ENCODE measurements at places on chromosomes 5 and 9.

DNA sequence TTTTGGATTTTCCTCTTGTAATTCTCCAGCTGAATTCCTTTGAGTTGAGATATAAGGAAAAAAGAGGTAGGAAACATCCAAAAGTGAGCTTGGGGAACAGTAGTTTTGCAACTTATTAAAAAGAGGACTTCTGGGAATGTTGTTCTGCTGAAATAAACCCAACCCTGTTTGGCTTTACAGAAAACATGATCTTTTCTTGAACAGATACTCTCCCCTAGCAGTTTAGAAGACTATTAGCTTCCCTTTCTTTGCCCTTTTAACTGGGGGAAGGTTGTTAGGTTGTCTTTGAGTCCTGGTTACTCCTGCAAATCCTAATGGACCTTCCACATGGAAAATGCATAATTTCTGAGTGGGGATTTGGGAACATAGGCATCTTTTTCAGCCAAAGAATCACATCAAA is 168.7 kb upstream of the RPS23 start:
- DNase-seq: no peak

GRCh38 chr5:78221964-78222451 is 72.5 kb downstream of the AP3B1 start:
- no peak for DNase-seq

DNA sequence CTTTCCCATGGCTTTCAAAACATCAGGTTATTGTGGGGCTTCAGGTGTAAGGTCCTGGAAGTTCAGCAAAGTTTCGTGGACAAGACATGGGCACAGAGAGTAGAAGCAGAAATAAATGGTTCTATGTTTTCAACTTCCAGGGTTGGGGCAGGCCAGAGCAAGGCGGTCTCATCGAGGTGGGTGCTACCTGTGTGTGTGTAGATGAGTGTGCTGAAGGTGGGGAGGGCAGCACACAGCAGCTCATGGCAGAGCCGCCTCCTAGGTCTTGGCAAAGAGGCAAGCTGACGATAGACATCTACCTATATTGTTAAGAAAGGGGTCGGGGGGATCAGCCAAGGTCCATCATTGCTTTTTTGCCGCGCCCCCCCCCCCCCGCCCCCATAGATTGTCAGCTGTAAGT is 3.8 kb downstream of the RAB24 start:
- DNase-seq: no peak

- DNase-seq: no peak
Observed at GRCh38 chr5:110909950-110910349, 161.6 kb upstream of the TSLP start.

- no peak for DNase-seq
Observed at GRCh38 chr5:109756543-109757185, 66.9 kb downstream of the MAN2A1 start.

DNA sequence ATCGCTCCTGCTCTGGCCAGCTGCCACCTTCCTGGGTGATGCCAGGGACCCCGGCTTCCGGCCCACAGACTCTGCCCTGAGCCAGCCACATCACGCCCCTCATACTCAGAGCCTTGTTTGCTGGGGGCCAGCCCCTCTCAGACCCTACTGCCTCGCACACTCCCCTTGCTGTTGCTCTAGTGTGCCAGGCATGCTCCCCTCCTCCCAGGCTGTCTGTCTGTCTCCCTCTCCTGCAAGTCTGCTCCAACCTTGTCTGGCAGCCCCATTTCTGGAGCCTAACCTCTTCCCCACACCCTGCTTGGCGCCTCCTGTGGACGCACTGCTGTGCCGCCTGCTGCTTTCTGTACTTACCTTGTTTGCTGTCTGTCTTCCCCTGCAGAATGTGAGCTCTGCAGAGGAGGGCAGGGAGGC is 184.7 kb downstream of the HSPA4 start:
- DNase-seq: no peak

DNA sequence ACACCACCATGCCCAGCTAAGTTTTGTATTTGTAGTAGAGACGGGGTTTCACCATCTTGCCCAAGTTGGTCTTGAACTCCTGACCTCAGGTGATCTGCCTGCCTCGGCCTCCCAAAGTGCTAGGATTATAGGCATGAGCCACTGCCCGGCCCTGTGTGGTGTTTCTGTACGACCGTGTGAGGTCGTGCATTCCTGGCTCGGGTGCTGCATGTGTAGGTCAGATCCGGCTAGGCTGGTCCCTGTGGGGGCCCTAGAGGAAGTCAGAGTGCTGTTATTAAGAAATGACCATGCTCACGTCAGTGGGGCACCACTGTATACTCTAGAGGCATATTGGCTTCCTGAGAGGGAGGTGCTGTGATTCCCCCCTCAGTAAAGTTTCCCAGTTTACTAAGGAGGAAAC is 13.7 kb downstream of the WNK2 start:
- DNase-seq: peak; percentile 15

GRCh38 chr9:124040186-124040931 is 28.8 kb downstream of the LHX2 start:
- DNase-seq: no peak

DNA sequence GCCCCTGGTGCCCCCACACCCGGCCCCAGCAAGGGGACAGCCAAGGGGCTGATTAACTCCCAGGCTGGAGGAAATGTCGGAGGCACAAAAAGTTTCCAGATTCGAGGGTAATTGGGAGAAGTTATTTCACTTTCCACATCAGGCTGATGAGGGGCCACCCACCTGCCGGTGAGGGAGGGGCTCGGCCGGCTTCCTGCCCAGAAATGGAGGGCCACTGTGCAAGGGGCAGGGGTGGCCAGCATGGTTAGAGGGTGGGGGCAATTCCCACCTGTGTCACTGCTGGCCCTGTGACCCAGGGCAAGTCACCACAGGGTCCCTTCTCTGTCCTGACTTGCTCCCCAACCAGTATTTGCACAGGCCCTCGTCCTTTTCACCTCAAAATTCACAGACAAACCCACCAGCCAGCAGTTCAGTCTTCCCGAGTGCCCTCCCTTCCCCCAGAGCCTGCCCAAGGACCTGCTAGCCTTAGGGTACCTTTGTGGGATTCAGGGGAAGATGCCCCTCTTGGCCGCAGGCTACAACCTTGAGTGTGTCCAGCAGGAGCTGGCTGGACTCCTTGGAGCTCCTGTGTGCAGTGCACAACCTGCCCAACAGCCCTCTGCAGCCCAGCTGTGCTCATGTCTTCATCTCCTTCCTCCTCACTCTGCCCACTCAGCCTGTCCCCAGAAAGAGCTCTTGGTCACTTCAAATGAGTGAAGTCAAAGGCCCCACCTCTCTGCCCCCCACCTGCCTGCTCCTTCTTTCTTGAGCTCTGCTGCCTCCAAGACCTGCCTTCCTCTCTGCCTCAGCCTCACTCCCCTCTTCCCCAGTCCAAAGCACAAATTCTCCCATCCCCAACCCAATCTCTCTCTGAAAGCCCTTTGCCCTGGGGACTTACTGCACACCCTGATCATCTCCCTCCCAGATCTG is 130.5 kb downstream of the BARX1 start:
- no peak for DNase-seq

DNA sequence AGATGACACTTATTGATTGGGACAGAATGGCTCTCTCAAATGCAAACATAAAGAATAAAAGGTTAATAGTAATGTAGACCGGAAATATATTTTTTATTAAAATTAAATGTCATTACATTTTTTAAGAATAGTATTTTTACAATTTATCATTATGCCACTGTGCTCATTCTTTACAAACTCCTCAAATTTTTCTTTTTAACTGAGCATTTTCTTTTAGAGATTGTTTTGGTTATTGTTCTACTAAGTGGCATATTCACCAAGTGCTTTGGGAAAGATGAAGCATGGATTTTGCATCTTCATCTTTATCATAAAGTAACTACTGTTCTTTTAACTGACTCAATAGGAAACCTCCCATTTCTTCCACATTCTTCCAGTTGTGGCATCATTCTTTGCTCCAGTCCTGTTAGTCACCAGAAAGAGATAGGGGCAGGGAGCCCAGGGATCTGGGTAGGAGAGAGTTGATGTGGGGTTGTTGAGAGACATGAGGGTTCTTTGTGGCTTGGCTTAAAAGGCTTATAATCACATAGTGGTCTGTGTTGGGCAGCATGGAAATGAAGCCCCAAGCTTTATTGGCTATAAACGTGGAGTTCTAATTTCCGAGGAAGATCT is 69.8 kb downstream of the SYK start:
- no peak for DNase-seq

- DNase-seq: no peak
Observed at GRCh38 chr9:33354651-33355211, 47.6 kb downstream of the AQP7 start.

DNA sequence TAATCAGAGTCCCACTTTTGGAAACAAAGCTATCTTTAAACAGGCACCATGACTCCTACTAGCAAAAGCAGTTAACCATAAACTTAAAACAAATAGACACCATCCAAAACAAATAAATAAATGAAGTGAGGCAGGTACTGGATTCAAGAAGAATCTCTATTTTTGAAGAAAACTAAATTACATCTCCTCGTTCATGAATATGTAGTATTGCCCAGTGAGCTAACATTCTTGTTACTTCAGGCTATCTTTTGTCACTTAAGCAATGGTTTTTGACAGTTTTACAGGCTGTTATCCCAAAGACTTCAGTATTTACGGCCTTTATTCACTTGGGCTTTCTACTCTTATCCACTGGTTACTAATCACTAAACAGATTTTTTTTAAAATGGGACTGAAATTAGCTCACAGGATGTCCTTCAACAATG is 242.5 kb downstream of the MLLT3 start:
- no peak for DNase-seq

DNA sequence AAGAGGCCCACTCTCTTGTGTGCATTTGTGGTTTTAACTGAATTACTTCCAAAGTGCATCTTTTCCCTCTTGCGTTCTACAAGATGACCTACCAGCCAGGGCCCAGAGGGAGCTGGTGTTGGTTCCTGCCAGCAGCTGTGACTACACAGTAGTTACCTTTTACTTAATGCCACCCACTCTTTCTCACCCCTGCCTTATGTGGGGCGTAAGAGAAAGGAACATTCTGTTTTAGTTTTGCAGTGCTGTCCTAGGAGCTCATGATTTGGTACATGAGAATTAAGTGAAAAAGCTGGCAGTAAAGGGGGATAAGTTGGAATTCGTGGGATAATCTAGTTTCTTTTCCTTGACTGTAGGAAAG is 45.4 kb downstream of the RCL1 start:
- DNase-seq: no peak

DNA sequence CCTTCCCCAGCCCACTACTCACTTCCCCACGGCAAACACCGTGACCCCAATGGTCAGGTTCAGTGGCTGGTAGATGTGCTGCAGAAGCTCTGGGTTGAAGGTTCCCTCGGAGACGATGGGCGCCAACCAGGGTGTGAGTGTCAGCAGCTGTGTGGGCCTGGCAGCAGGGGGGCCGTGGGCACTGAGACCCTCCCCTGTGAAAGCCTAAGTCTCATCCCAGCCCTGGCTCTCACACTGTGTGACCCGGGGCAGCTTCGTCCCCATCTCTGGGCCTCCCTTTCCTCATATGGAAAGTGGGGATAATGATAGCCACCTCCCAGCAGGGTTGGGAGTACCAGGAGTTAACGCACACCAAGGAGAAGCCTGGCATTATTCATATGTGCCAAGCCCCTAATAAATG is 8.6 kb downstream of the GBGT1 start:
- no peak for DNase-seq

GRCh38 chr9:88773627-88774244 is 217.5 kb upstream of the S1PR3 start:
- no peak for DNase-seq

DNA sequence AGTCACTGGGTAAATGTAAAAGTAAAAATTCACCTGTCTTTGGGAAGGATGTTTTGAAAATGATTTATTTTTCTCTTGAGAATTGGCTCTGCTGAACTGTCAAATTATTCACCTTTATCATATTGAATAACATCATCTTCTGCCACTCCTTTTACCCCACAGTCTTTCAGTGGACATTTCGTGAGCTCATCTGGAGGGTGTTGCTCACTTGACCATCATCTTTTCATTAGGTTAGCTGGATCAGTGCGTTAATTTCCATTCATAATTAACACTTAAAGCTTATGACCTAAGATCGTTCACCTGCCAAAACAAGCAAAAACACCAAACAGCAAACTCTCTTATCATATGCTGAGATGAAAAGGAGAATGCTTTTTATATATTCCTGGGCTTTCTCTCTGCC is 53.4 kb upstream of the TNFAIP8 start:
- no peak for DNase-seq

- DNase-seq: no peak
Observed at GRCh38 chr9:6959270-6960000, 201.7 kb downstream of the KDM4C start.

DNA sequence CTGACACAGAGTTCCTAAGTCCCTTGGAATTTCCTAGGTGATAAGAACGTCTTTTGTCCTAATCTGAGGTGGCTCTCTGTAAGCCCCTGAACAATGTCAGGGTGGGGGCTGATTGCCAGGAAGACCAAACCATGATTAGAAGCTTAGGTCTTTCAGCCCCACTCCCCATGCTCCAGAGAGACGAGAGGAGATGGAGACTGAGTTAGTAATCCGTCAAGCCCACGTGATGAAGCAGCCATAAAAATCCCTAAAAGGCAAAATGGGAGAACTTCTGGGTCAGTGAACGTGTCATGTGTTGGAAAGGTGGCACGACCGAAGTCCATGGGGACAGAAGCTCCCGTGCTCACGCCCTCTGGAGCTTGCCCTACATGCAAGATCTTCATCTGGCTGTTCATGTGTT is 85.6 kb downstream of the RAD23B start:
- no peak for DNase-seq

DNA sequence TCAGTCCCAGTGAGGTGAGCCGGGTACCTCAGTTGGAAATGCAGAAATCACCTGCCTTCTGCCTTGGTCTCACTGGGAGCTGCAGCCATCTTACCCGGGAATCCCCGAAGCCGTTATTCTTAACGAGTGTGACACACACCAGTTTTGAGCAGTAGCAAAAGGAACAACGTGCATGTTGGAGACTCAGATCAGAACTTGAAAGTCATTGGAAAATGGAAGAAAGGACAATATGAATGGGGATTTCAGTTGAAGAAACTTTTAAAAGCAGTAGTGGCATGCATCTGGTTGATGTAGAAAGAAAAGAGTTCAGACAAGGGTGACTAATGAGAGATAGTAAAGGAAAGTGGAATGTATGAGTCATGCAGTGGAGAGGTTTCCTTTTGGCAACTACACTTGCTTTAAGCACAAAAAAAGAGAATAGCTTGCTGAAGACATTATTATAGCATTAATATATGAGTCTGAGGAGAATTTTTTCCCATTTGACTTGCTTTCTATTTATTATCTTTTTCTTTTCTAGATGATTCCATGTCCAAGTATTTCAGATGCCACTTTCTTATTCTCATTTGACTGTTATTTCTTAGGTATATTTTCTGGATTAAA is 44.4 kb upstream of the ANKDD1B start:
- DNase-seq: no peak
